NCI-H748 treated with DMSO at 0.1 percent for 48 hours (cell line): ENCODE measurements at places on chromosomes 13 and 19.

GRCh38 chr19:2848616-2849015 is 7.3 kb downstream of the ZNF555 start:
- no peak for DNase-seq

GRCh38 chr13:46313432-46314257 is 73.4 kb downstream of the RUBCNL start:
- no peak for DNase-seq

DNA sequence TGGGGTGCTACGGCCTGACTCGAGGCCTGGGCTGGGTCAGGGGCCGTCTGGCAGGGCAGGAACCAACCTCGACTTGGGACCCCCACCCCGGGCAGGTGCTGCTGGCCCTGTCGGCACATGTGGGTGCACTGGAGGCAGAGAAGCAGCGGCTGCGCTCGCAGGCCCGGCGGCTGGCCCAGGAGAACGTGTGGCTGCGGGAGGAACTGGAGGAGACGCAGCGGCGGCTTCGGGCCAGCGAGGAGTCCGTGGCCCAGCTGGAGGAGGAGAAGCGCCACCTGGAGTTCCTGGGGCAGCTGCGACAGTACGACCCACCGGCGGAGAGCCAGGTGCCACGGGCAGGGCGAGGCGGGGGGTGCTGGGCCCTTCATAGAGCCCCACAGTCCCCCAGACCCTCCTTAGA is 5.9 kb downstream of the KLC3 start:
- DNase-seq, result no peak

GRCh38 chr13:45737571-45738017 is 35.5 kb downstream of the CBY2 start:
- DNase-seq, result no peak

DNA sequence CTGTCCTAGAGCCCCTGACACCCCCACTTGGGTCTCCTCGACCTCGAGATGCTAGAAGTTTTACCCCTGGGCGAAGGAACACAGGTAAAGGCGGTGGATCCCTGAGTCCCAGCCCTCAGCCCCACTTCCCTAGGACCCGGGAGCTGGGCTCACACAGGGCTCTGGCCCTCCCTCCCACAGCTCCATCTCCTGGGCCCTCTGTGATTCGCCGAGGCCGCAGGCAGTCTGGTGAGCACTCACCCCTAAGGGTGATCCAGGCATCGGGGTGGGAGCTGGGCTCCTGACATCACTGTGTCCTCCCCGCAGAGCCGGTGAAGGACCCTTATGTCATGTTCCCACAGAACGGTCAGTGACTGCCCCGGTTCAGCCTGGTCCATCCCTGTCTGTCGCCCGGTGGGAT is 8.3 kb downstream of the PLEKHG2 start:
- no peak for DNase-seq

- DNase-seq, result no peak
These were observed 3.6 kb upstream of the HPN start for GRCh38 chr19:35037716-35038622.

GRCh38 chr13:72043366-72043765 is 176.4 kb upstream of the DACH1 start:
- no peak for DNase-seq

DNA sequence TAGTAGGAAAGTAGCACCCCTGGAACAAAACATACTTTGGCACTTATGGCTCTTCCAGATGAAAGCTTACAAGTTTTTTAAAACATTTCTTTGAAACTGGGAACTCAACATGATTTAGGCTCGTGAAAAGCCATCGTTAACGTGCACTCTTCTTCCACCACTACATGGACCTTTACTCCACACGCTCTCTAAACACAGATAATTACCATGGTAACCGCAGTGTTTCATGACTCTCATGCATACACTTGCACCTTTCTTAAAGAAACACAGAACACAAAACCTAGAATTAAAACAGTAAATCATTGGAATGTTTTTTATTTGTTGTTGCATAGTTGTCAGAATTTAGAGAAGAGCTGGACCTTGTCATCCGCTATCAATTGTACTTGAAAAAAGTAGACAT is 154.3 kb downstream of the FGF9 start:
- no peak for DNase-seq
